ENCODE measurements at places on chromosomes 5 and 9. TPM values are rescaled to one million over a fixed set of nuclear protein-coding genes. Genes with fewer than 3 reads are reported as not detected.

Gene TAF11L10
- total RNA-seq: not detected

DNA sequence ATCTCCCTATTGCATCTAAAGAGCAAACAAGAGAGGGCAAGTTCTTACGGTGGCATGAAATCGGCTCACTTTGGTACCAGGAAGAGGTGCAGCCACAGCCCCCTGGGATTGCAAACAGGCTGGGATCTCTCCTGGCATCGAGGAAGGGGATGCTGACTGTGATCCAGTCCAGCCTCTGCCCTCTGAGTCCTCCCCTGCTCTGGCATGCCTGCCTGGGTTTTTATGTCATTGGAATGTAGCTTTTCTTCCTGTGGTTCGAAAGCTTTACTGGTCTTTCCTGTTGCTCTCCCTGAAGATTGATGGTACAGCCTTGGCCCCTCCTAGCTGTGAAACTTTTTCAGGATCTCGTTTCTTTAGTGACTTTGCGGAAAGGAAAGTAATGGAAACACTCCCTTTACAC, 6.6 kb downstream of the SLC46A2 start:
- no peak for DNase-seq

- DNase-seq: no peak
These were observed 82.7 kb upstream of the NAA35 start for GRCh38 chr9:85858056-85858750.

GRCh38 chr9:76067696-76068095, 177.2 kb downstream of the PCSK5 start:
- no peak for DNase-seq

DNA sequence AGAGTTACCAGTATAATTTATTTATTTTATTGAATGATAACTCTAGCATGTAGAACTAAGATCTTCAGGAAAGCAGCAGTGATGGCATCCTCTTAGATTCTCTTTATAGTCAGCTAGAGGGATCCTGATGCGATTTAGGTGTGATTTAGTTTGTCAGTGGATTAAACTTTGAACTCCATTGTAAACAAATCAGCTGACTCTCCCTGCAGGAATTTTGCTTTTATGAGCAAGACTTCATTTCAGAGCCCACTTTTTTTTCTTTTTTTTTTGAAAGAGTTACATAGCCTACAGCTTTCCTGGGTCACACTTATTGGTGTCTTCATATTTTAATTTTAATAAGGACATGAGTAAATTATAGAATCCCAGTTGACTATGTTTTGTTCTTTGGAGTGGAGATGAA, 93.8 kb upstream of the SEMA6A start:
- no peak for DNase-seq

DNA sequence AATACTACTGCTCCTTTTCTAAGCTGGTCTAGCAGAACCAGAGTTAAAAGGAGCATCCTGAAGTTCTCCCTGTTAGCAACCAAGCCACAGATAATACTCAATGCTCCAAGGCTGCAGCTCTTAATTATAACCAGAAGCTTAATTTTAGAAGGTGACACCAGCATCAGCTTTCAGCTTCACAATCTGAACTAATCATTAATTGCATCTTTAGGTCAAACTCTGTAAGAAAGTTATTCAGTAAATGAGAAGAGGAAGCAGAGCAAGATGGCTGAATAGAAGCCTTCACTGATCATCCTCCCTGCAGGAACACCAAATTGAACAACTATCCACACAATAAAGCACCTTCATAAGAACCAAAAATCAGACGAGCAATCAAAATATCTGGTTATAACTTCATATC, 38.5 kb downstream of the APBA1 start:
- no peak for DNase-seq

GRCh38 chr5:33774341-33774740, 117.4 kb downstream of the ADAMTS12 start:
- DNase-seq: no peak

Measured in pancreas (tissue), 10 donors.